ENCODE measurements at places on chromosomes 16 and 17.
A peak's percentile ranks its signal among the peaks of the same experiment; 100 is the strongest.

- no peak for DNase-seq
Measured at GRCh38 chr16:73215678-73216377, 167.9 kb upstream of the ZFHX3 start.

GRCh38 chr17:58329035-58329809, 627 bp upstream of the TSPOAP1 start:
- peak; percentile 93 for DNase-seq

- DNase-seq, result no peak
Measured at GRCh38 chr17:61238455-61238933, 161.1 kb upstream of the TBX2 start.

GRCh38 chr16:79887541-79888540, 287.3 kb upstream of the MAF start:
- DNase-seq, result no peak

- DNase-seq, result no peak
Measured at GRCh38 chr17:35968520-35969054, 12.7 kb downstream of the CCL16 start.

- DNase-seq, result no peak
Measured at GRCh38 chr17:4588391-4588790, 4.1 kb downstream of the SMTNL2 start.

- DNase-seq, result peak; percentile 43
Measured at GRCh38 chr16:727291-727977, 528 bp downstream of the HAGHL start.

DNA sequence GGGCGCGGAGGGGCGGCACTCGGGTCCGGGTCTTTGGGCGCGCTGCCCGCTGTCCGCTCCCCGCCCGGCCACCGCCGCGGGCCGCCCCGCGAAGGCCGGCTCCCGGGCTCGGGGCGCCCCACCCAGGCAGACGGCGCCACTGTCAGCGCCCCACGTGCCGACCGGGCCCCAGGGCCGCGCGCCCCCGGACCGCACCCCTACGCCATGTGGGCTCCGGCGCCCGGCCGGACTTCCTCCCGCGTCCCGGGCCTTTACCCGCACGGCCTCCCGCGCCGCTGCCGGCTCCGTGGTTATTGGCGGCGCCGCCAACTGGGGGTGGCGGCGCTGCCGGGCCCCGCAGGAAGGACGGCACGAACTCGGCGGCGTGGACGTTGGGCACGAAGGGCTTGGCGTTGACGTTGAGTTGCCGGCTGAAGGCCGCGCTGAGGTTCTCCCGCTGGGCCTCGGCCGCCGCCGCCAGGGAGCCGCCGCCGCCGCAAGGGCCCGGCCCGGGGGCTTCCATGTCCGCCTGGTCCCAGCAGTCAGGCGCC, 577 bp downstream of the GSPT1 start:
- peak; percentile 39 for DNase-seq

GRCh38 chr17:48637323-48638260, 11.4 kb upstream of the HOXB9 start:
- DNase-seq, result no peak

DNA sequence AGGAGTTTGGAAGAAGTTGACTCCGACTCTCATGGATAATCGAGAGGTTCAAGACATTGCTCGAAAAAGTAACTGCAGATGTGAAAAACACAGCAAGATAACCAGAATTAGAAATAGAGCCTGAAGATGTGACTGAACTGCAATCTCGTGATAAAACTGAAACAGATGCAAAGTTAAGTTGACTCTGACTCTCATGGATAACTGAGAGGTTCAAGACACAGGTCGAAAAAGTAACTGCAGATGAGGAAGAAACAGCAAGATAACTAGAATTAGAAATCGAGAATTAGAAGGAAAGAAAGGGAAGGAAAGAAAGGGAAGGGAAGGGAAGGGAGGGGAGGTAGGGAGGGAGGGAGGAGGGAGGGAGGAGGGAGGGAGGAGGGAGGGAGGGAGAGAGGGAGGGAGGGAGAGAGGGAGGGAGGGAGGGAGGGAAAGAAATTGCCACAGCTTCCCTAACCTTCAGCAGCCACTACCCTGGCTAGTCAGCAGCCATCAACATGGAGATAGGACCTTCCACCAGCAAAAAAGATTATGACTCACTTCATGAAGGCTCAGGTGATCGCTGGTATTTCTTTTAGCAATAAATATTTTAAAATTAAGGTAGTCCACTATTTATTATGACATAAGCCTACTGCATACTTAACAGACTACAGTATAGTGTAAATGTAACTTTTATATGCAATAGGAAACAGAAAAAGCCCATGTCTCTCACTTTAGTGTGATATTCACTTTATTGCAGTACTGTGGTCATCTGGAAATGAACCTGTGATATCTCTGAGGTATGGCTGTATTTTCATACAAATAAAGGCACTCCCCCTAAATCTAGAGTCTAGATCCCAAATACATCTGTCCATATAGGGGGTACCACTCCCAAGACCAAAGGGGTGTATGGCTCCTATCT, 68.3 kb downstream of the KANSL1 start:
- DNase-seq, result no peak

GRCh38 chr16:50712560-50712898, 19.1 kb downstream of the NOD2 start:
- DNase-seq, result no peak

DNA sequence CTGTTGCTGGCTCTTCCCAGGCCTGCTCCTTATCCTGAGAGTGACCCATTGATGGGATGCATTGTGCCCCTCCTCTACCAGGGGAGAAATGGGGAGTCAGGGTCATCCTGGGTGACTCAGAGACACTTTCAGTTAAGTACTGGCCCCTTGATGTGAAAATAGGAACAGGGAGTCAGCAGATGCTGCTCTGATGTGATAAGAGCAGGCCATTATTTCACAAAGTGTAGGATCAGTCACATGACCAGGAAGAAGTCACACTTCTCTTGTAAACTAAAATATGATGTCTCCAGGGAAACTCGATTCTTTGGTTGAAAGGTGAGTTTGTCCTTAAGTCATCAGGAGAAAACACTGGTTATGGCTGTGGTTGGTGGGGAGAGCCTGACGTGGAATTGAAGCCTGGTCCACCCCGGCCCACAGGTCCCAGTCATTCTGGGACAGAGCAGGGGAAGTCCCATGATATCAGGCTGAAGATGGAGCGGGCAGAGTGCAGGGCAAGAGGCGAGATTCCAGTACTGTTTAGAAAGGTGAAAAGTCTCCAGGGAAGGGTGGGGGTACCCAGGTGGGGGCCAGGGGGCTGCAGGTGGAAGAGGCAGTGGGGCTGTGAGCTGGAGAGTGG, 88.6 kb upstream of the NLRP1 start:
- DNase-seq, result no peak

GRCh38 chr16:79390481-79391051, 210.0 kb downstream of the MAF start:
- no peak for DNase-seq

GRCh38 chr17:64775701-64776570, 113.8 kb upstream of the SMURF2 start:
- DNase-seq, result no peak

DNA sequence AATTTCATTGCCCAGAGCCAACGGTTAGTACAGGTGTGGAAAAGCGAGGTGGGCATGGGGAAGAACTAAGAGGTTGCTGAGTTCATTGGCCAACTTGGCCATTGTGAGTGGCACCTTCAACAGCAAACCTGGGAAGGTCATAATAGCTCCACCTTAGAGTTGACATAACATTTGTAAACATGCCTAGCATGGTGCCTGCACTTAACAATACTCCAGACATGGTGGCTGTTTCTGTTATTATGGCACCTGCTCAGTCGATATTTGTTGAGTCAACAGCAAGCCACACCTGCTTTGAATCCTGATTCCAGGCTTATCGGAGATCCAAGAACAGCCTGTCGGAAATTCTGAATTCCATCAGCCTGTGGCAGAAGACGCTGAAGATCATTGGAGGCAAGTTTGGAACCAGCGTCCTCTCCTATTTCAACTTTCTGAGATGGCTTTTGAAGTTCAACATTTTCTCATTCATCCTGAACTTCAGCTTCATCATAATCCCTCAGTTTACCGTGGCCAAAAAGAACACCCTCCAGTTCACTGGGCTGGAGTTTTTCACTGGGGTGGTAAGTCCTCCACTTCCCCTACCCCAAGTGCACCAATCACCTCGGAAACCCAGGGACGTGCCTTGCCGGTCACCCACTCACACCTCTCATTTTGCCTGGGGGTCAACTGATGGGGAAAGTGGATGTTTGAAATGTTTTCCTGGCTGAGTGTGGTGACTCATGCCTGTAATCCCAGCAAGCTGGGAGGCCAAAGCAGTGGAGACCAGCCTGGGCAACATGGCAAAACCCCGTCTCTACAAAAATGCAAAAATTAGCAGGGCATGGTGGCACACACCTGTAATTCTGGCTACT, 46.0 kb downstream of the TMC5 start:
- DNase-seq, result no peak

DNA sequence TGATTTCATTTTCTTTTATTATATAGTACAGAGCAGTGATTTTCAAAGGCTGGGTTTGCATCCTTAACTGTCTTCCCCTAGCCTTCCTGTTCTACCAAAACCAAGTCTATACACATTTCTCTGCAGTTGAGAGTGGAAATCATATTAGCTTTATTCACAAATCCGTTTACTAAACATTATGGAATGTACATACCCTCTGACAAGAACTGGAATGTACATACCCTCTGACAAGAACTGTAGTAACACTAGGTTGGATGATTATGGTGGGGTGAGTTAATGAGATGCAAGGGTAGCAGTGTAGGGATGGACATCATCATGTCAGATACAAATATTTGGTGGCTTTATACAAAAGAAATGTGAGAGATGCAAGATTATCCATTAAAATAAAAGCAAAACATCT, 154.8 kb downstream of the CYB561 start:
- no peak for DNase-seq

DNA sequence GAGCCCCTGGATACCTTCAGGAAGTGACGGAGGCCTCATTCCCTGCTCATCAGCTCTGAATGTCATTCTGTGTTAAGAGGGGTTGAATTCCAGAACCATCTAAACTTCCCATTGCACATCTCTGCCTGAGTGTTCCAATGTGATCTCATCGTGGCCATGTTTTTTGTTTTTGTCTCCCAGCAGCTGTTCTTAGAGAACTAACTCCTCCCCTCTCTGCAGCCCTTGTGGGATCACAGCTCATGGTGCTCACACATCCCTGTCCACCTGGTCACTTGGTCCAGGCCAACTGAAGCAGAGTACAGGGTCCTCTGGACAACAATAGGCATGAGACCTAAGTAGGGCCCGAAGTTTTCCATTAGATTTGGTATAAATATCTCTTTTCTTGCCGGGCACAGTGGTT, 6.0 kb upstream of the SYT17 start:
- DNase-seq, result no peak

GRCh38 chr16:8905168-8905762, 23.1 kb downstream of the LITAFD start:
- no peak for DNase-seq

GRCh38 chr16:81694494-81695280, 84.4 kb upstream of the PLCG2 start:
- no peak for DNase-seq

DNA sequence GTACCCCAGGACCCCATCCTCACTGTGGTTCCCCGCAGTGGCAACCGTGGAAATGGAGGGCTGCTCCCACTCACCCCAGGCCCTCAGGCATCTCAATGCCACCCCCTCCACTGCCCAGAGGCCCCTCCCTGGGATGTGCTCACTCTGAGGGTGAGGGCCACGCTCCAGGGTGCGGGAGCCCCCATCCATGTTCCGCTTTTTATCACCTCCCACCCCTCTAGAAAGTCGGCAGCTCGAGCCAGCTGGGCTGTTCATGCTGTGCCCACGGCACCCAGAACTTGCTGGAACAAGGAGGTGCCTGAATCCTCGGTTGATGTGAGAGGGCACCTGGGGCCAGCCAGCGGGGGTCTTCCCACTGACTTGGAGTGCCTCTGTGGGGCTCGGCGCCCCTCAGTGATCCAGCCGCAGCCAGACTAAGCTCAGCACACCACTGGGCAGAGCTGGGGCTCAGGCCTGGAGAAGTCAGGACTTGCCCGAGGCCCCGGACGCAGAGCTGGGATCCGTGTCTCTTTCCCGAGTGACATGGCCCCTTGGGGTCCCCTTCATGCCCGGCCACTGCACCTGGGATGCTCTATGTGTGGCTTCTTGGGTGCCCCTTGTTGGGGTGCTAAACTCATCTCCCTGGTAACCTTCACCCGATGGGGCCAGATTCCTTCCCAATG, 143.1 kb upstream of the GSE1 start:
- DNase-seq, result no peak

DNA sequence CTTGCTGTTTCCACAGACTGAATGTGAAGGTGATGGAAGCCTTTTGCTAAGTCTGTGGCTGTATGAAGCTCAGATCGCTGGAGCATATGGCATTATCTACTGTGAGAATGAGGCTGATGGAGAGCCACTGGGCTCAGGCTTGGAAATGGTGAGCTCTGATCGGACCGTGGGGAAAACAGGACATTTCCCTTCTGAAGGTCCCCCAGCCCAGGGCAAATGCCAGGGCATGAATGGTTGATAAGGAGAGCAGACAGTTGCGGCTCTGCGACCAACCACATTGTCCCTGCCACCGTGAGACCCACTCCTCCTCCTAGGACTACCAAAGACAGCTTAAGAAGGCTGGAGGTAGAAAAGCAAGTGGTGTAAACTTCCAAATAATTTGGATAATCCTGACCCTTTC, 4.7 kb upstream of the CUEDC1 start:
- DNase-seq, result no peak

- no peak for DNase-seq
Measured at GRCh38 chr17:36807496-36808179, 129.6 kb upstream of the LHX1 start.
